CD14-positive monocyte (primary cell): ENCODE measurements at places on chromosomes 5 and 9.

DNA sequence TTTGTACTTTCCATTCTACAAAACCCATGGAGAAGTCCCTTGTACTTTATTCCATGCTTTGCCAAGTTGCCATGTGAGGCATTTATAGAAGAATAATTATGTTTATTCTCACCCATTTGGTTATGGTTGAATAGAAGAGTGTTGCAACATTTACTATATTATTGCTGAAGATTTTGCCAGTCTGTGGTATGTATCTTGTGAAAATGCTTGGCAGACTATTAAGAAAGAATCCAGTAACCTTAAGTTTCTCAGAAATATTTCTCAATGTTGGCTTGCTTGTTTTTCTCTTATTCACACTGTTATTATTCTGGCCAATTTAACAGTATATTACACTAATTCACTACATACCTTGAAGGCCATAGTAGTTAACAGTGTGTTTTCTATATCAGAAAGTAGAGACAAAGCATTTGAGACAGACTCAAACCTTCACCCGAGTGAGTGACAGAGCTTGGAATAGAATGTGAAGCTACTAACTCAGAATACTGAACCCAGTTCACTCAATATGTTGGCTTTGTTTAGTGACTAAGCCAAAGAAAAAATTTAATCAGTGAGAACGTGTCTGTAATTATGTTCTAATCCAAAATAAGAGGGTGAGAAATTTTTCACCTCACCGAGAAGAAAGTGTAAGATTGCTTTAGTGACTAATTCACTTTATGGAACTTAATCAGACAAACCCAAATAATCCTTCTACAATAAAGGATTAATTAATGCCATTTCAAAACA is 184.4 kb downstream of the CWC27 start:
- no peak for DNase-seq

DNA sequence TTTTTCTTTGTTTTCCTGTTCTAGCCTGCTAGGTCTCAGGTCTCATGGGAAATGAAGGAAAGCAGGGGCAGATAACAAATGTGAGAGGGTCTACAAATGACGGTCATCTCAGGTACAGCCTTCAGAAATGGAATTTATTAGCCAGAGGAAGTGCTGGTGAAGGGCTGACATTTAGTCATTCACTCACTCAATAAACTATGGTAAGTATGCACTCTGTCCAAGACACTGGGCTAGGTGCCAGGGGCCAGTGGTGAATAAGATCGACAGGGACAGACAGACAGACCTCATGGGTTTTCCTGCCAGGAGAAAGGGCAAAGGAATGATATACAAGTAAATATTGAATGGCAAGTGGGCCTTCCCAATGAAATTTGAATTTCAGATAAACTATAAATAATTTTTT is 6.3 kb downstream of the PDE6A start:
- peak; percentile 70 for DNase-seq

DNA sequence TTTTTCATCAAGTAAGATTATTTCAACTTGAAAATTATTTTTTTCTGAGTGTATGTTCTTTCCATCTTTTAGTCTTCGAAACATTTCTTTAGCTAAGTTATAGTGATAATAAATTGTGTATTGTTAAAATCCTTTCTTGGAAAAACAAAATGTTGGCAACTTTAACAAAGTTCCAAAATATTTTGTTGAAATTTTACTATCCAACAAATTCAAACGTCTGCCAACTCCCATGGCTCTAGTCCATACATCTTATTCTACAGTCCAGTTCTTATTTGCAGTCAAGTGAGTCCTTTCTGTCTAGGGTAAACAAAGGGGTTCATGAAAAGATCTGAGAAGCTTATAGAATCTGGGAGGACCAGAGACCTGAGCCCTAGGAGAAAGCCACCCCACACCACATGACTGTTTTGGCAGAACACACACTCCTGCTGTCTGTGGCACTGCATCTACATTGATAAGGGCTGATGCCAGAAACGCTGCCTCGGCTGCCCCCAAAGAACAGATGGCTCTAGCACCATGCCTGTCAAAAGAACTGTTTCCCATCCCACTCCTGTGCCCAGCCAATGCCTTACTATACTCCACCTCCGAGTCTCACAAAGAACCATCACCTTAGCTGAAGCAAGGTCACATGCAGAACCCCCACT is 47.5 kb downstream of the FEM1C start:
- DNase-seq: no peak

DNA sequence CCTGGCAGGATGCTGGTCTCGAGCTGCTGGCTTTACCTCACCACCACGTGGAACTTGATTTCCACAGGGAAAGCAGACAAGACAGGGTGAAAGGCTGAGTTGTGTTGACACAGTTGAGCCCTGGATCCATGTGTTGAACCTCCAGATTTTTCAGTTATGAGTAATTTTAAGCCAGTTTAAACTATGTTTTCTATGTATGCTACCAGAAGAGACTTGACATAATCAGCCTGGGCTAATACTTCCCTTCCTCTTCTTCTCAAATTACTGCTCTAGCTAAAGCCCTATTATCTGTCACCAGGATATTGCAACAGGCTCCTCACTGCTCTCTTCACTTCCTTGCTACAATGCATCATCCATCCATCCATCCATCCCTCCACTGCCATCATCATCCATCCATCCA is 12.0 kb upstream of the PHYKPL start:
- DNase-seq: peak; percentile 30

GRCh38 chr5:139461698-139462097 is 845 bp downstream of the ECSCR start:
- DNase-seq: no peak
